ENCODE measurements at places on chromosomes 1 and 21.

DNA sequence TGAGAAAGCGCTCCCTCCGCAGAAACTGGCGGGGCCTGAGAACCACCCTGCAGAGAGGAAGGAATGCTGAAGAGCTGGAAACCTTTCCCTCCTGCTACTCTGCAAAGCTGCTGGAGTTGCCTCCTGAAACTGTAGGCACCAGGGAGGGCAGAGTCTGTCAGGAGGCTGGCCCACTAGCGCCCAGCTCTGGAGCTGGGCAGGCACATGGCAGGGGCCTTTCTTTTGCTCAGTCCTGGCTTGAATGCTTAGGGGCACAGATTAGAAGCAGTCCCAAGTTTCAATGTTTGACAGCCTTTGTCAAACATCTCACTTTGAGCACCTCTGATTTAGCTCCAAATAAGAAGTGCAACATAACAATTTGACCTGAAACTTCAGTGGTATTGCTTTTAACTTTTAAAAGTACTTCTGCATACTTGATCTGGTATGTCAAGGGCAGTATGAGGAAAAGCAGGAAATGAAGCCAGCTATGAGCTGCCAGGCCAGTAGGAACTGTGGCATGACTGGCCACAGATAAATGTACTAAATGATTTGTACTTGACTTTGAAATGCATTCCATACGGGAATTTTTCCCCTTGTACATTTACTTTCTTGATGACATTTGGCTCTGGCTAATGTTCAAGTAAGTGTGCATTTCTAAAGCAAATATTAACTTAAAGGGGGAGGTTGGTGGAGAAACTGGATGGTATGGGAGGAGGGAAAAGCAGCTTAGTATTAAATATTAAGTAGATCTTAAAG is 7.2 kb downstream of the C1orf116 start:
- DNase-seq = no peak

DNA sequence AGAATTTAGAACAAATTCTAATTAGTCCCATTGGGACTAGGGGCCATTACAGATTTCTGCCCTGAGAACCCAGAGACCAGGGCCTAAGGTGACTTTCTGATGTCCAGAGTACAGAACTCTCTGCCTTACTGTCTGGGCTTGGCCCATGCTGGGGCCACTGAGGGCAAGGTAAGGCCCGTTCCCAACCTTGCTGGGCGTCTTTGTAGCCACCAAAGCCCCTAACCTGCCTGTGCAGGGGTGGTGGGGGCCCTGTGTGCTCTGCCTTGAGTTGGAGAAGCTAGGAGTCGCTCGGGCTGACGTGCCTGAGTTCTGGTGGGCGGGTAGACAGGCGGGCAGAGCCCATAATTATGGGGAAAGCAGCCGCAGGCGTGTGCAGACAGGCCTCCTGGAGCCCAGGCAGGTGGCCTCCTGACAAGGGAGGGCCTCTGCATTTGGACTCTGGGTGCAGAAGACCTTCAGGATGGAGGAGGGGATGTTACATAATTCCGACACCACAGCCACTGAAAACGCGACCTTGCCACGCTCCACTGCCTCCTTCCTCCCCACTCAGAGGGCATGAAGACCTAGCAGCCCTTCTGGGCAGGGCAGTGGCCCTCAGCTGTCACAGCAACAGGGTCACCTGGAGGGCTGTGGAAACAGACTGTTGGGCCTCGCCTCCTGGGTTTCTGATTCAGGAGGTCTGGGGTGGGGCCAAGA is 239.9 kb upstream of the TMEM51 start:
- no peak for DNase-seq

DNA sequence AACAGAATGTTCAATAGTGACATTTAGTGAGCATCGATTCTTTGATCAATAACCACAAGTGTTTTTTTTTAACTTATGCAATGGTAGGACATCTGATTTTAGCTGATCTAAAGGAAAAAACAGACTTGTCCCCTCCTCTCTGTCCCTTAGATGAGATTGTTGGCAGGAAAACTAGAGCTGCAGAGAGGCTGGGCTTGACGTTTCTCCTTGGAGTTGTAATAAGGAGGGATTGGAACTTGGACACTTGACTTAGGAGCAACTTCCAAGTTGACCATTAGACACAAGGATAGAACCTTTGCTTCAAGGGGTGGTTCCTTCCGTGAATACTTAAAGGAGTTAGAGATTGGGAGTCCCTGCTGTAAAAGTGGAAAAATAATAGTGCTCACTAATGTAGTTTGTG is 49.9 kb downstream of the KAZN start:
- no peak for DNase-seq

GRCh38 chr1:244283772-244284171 is 167.9 kb downstream of the ADSS2 start:
- no peak for DNase-seq

DNA sequence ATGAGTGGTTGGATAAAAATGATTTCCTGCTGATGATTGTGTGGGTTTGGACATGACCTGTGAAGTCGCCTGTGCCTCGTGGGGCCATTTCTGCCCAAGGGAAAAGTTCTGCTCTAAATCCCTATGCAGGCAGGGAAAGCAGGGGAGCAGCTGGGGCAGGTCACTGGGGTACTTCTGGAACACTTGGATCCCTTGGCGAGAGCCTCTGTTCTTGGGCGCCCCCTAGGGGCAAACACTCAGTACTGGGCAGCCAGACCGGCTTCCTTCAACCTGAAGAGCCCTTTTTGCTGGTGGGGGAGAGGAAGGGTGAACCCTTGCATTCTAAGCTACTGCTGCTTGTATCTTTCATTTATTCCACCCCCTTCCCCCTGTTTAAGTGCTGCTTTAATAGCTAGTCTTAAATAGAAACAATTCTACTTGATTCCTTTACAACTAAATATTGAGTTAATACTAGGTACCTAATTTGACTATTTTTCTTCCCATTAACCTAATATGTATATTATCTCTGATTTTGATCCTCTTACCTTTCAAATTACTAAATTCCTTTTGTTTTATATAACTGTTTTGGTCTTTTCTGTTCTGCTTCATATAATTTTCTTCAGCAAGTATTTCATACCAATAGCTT is 5.1 kb upstream of the CLEC20A start:
- peak; percentile 76 for DNase-seq

DNA sequence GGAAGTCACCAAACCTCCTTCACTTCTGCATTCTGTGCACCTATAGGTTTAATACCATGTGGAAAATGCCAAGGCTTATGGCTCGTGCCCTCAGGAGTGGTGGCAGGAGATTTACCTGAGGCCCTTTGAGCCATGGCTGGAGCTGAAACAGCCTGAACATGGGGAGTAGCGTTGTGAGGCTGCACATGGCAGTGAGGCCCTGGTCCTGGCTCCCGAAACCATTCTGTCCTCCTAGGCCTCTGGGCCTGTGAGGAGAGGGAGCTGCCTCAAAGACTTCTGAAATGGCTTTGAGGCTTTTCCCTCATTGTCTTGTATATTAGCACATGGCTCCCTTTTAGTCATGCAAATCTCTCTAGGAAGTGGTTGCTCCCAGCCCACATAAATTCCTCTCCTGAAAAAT is 20.6 kb downstream of the PTGFR start:
- DNase-seq = no peak

GRCh38 chr1:26677306-26678115 is 18.3 kb upstream of the ARID1A start:
- peak; percentile 61 for DNase-seq

GRCh38 chr1:117615474-117615873 is 9.6 kb downstream of the TENT5C start:
- DNase-seq = peak; percentile 30

DNA sequence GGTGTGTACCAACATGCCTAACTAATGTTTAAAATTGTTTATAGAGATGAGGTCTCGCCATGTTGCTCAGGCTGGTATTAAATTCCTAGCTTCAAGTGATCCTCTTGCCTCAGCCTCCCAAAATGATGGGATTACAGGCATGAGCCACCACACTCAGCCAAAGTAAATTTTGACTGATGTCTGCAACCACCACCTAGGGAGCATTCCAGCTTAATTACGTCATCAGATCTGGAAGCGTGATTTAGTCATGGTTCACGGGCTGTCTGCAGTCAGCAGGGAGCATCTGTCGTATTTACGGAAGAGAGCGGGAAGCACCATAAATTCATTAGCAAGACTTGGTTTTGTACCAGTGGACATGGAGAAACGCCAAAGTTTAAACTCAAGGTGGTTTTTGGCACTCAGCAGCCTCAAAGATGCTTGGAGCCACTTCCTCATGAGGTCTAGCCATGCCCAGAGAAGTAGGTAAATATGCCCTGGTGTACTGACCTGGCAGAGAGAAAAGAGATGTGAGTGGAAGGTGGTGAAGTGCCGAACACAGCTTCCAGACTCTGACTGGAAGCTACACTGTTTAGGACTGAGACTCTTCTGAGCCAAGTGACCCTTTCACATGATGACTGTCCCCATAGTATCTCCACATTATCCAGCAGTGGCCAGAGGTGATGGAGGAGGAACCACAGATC is 60.8 kb upstream of the SLC35F3 start:
- no peak for DNase-seq

- DNase-seq = no peak
These were observed at the start of gene OR14A16 for GRCh38 chr1:247824023-247824422. Gene OR14A16 (minus strand): TSS chr1:247824119. CDS start chr1:247815729, 8,390 bp downstream.

DNA sequence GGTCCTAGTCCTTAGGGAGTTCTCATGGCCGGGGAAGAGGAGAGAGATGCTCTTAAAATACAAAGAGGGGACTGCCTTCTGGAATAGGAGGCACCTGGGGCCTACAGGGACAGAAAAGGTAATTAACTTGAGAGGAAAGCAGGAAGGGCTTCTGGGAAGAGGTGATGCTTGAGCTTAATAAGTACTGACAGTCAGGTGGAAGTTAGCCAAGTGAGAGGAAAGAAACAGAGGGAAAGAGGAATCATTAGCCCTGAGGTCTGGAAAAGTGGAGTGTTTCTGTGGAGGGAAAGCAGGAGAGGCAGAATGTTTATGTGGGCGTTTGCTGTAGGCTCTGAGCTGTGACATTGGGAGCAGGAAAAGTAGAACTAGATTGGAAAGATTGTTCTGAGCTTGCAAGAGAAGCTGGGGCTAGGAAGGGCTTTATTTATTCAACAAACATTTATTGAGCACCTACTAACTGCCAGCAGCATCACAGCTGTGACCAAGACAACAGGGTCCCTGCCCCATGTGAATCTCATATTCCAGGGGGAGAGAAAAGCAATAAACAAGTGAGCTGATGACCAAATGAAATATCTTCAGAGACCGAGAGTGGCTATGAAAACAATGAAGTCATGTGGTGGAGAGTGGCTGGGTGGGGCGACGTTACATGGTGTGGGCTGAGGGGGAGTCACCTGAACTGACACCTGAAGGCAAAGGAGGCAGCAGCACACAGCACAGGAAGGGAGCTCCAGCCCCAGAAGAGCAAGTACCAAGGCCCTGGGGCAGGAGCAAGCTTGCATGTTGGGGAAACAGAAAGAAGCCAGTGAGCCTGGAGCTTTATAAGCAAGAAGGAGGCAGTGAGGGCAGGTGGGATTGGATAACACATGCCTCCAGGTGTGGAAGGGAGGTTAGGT is 4.4 kb upstream of the FNDC5 start:
- no peak for DNase-seq
